ENCODE measurements at places on chromosomes 1 and 21.

DNA sequence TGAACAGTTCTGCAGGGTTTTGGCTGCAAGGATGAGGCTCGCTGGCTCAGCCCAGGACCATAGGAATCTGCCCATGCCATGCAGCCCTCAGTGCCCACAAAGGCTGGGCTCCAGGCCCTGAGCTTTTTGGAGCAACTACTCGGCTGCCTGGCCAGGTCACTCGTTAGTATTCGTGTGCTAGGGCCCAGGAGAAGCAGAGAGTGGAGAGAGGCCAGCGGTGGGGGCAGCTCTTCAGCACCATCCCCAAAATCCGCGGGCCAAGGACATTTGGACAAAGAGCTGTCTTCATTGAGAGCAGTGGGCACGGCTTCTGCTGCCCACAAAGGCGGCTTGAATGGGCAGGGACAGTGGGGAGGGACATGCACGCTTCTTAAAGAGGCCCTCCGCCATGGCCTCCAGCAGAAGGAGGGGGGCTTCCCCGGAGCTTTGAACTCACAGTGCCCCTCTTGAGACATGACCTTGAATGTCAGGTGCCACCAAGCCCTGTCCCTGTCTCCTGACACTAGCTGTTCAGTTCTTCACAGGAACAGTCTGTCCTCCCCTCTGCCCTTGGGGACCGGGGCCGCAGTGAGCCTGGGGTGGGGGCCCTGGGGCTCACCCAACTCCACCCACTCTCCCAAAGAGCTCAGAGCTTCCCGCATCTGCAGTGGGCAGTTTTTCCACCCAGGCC is 106.1 kb upstream of the ARHGEF16 start:
- no peak for DNase-seq

DNA sequence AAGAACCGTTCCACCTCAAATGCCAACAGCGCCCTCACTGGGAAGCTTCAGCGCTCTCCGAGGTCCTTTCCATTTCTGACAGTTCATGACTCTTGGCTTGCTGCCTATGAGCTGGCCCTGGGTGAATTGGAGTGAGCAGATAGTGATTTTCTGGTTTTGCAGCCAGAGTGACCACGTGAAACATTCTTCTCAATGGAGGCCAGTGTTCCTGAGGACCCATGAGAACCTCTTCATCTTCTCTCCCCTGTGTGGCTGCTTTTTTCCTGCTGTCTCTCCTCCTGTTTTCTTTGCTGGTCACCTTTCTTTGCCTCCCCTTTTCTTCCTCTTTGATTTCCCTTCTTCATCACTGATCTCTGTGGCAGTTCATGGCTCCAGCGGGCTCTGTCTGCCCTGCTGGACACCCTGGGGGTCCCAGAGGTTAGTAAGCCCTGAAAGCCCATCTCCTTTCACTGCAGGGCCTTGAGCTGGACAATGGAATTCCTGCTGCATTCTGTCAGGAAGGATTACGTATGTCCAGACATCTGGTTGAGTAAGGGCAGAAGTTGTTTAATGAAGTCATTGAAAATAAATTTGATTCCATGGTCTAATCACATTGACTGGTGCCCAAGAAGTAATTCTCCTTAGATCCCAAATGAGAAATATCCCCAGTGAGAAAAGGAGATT is 29.9 kb downstream of the VASH2 start:
- no peak for DNase-seq

- DNase-seq = no peak
Measured at GRCh38 chr1:209823143-209824041, 4.4 kb upstream of the UTP25 start.

DNA sequence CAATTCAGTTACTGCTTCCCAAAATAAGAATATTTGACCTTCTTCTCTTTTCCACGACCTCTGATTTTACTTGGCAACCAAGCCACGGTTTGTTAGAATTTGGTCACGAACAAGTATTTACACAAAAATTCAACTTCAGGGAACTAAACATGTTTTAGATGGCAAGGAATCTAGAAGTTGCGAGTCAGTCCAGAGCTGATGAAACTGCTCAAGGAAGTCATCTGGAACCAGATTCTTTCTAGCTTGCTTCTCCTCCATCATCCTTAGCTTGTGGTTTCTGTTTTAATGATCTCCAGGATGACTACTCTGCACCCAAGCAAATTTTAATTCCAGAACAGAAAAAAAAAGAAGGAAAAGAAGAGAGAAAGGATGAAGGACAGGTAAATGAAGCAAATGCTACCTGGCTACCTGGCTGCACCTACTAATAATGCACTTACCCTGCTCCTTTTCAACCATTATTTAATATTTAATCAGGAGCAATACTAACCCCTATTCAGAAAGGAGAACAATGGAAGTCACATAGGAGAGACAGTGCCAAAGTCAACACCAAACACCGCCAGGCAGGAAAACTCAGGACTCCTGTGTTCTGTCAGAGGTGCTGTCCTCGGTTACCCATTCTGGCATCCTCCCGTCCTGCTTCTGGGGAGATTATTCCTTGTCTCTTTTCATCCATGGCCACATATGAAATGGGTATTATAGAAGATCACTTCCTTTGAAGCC is 54.2 kb upstream of the RGS7 start:
- DNase-seq = no peak

DNA sequence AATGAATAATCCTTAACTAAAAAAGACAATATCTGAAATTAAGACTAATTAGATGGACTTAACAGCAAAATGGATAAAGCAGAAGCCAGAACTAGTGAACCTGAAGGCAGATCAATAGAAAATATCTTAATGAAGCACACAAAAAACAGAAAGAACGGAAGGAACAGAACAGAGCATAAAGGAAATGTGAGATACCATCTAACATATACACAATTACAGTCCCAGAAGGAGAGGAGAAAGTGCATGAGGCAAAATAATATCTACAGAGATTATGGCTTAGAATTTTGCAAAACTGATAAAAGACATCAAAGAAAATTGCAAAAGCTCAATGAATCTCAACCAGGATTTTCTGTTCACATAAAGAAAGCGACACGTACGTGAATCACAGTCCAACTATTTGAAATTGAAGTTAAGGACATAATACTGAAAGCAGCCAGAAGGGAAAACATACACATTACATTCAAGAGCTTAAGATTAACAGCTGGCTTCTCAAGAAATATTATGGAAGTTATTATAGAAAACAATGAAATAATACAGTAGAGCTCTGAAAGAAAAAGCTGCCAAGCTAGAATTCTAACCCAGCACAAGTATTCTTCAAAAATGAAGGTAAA is 182.0 kb downstream of the CDC42BPA start:
- no peak for DNase-seq

DNA sequence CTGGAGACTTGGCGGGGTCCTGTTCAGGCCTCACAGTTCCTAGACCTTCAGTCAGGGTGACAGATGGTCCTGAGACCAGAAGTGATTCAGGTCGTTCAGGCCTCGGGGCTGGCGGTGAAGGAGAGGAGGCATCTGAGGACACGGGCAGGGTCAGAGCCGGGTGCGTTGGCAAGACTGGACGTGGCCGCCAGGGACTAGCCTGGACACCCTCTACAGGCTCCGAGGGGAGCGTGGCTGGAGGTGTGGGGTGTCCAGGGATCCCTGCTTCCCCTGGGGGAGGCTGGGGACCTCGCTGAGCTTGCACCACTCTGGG is 64.0 kb upstream of the TARDBP start:
- no peak for DNase-seq

DNA sequence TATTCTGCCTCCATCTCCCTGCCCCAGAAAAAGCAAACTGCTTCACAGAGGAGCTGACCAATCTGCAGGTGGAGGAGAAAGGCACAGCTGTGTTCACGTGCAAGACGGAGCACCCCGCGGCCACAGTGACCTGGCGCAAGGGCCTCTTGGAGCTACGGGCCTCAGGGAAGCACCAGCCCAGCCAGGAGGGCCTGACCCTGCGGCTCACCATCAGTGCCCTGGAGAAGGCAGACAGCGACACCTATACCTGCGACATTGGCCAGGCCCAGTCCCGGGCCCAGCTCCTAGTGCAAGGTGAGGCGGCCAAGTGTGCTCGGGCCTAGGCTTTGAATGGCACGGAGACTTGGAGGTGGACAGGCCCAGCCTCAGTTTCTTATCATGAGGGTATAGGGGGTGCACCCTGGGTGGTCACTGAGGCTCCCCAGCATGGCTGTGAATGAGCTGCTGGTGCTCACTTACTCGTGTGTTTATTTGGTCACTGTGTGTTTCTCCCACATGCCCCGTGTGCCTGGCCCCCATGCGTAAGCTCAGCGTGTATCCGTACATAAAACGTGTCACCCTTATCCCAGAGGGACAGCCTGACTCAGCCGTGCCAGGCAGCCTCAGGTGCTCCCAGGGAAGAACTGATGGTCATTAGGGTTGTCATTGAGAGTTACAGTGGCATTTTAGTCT is 75.8 kb downstream of the OBSCN start:
- DNase-seq = no peak

GRCh38 chr1:206551296-206551985 is 44.1 kb downstream of the RASSF5 start:
- DNase-seq = no peak

- no peak for DNase-seq
Measured at GRCh38 chr1:201649761-201650622, 111.1 kb downstream of the NAV1 start.

DNA sequence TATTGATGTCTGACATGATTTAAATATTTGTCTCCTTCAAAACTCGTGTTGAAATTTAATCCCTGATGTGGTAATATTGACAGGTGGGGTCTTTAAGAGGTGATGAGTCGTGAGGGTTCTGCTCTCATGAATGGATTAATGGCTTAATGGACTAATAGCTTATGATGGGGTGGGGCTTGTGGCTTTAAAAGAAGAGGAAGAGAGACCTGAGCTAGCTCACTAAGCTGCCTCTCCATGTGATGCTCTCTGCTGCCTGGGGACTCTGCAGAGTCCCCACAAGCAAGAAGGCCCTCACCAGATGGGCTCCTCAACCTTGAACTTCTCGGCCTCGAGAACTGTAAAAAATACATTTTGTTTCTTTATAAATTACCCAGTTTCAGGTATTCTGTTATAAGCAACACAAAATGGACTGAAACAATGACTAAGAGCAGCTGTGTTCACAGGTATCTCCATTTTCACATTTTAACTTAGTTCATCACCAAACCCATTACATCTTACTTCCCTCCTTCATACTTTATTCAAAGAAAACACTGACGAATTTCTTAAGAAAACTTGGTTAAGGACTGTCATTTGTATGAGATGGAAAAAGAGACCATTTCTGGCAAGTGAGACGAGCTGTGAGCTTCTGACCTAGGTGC is 12.1 kb upstream of the AIM2 start:
- no peak for DNase-seq

All from stimulated activated CD4-positive, alpha-beta T cell treated with anti-CD3 and anti-CD28 coated beads, TNF-alpha, amount 100 ng/mL, for 48 hours (primary cell).